ENCODE measurements at places on chromosomes 13 and 19.
A peak's percentile ranks its signal among the peaks of the same experiment; 100 is the strongest.

GRCh38 chr19:30393046-30393445 is 20.9 kb downstream of the ZNF536 start:
- no peak for DNase-seq

DNA sequence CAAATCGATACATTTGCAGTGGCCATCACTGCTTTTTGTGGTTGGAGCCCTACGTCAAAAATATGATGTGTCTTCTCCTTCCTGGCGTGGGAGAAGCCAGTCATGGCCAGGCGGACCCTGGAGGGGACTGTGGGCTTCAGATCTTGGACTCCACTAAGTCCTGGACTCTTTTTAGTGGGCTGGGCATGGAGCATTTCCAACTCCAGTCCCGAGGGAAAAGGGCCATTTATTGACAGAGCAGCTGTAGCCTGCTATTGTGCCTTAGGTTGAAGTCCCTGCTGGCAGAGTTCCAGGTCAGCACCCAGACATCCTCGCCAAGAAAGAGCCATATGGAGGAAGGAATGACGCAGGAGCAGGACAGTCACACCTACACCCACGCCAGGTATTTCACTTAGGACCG is 179.2 kb upstream of the ZNF507 start:
- no peak for DNase-seq

- no peak for DNase-seq
Observed at GRCh38 chr13:113941571-113942191, 32.2 kb downstream of the C13orf46 start.

- no peak for DNase-seq
Observed at GRCh38 chr13:113815151-113816058, 48.5 kb downstream of the GAS6 start.

DNA sequence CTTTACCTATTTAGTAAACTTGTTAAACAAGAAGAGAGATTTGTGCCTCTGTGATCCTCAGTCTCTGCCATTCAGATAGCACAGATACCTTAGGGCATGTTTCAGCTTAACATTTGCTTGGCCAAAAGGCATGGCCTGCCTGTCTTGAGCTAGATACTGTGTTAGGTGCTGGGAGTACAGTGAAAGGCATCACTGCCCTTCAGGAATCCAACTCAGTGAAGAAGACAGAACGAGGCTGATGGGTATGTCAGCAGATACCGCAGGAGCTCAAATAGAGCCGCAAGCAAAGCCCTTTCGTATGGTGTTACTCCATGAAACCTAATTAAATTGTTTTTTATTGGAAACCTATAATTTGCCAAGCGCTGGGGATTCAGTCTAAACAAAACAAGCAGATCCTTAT is 12.9 kb downstream of the ZNF507 start:
- no peak for DNase-seq

DNA sequence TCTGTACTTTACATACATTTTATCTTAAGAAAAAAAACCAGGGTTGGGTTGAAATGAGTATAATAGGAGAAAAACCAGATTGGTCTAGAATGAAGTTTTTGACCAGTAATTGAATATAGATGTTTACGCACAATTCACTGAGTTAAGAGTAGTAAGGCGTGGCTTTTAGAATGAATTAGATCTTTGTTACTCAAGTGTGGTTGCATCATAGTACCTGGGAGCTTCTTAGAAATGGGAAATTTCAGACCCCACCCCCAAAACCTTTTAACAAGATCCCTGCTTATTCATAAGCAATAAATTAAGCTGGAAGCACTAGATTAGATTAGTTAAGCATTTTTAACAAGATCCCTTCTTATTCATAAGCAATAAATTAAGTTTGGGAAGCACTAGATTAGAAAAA is 28.7 kb upstream of the LMO7 start:
- DNase-seq: no peak

DNA sequence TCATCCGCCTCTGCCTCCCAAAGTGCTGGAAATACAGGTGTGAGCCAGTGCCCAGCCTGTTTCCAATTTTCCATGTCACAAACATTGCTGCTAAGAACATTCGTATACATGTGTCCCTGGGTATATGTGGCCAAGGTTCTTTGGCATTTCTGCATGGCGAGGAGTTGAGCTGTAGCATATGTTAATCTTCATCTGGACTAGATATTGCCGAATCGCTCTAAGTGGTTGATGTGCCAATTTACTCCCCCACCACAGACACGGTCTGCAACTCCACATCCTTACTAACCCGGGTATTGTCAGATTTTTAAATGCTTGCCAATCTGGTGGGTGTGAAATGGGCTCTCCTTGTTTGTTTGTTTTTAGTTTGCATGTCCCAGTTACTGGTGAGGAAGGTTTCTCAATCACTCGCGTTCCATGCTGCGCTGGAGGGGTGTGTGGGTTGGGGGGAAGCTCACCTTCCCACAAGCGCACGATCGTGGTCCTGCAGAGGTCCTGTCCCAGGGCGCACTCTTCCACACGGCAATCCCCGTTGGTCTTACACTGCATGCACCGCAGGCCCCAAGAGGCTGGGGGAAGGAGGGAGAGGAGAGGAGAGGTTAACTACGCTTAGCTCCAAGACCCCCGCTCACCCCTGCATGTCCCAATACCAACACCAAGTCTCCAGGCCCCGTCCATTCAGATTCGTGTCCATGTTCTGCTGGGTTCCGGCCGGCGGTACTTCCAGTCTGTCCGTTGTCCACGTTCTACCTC is 2.7 kb downstream of the PLAUR start:
- no peak for DNase-seq

GRCh38 chr13:33169273-33169980 is 116.1 kb downstream of the STARD13 start:
- DNase-seq: peak; percentile 73

GRCh38 chr13:23739596-23739995 is 149.6 kb downstream of the MIPEP start:
- no peak for DNase-seq

DNA sequence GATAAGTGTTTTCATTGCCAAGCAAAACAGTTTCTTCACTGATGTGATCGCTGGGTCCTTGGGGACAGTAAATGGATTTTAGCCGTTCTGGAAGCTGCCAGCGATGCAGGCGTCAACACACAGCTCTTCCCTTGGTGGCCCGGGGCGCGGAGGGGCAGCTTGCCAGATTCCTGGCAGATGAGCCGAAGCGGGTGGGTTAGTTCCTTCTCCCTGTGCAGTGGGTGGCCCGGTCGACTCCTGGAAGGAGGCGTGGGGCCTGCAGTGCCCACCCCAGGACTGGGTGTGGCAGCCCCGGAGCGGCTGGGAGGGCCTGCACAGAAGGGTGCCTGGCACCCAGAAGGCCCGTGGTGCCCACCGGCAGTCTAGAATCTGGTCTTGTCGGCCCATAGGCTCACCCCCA is 69.0 kb downstream of the KDM4B start:
- no peak for DNase-seq

DNA sequence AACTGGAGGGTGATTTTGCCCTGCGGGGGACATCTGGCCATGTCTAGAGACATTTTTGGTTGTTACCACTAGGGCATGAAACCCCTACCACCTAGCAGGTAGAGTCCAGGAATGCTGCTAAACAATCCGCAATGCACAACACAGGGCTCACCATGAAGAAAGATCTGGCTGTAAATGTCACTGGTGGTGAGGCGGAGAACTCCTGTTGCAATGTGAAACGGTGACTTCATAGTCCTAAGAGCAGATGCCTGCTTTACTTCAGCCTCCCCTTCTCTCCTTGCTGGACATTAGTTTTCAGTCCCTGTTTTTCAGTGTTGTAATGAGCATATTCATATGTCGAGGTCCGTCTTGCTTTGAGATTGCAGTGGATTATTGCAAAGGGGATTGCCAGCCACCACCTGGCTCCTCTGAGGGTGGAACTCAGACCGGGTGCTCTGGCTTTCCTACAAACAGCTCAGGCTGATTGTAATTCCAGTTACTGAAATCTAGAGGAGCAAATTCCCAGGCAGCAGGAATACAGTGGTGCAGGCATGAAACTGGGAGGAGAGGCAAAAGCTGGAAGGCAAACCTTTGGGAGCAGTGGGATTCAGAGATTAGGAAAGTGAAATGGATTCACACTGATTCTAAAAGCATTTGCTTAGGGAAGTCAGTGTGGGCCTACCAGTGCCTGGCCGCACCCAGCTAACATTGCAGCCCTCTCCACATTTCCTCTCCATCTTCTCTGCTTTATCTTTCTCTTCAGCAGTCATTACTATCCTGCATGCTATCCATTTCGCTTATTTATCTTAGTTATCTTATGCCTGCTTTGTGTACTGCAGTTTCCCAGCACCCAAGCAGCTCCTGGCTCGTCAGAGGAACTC is 76.1 kb upstream of the PCDH8 start:
- DNase-seq: no peak

GRCh38 chr13:84823528-84823927 is 941.3 kb upstream of the SLITRK1 start:
- DNase-seq: no peak

Measured in cardiac fibroblast (primary cell).